ENCODE measurements at places on chromosomes 2 and 18. TPM values are rescaled to one million over a fixed set of nuclear protein-coding genes. Genes with fewer than 3 reads are reported as not detected.

Gene GALNT13
- not detected for polyA plus RNA-seq

Gene LHCGR
- polyA plus RNA-seq = 0.04 TPM

Gene RFTN2
- not detected for polyA plus RNA-seq

Gene CABYR
- not detected for polyA plus RNA-seq

Gene ABCB11
- not detected for polyA plus RNA-seq

Gene SIGLEC15
- polyA plus RNA-seq = 0.90 TPM

Gene IL37
- not detected for polyA plus RNA-seq

Gene SCN2A
- polyA plus RNA-seq = not detected

Gene PPP3R1
- 41.9 TPM for polyA plus RNA-seq

Gene GRHL1
- 0.45 TPM for polyA plus RNA-seq

Gene GREB1L
- polyA plus RNA-seq = not detected

Gene RIT2
- not detected for polyA plus RNA-seq

Gene NEB
- 1.1 TPM for polyA plus RNA-seq

Gene SLC5A7
- not detected for polyA plus RNA-seq

Gene SLC9A4
- polyA plus RNA-seq = not detected

Gene IL36A
- polyA plus RNA-seq = not detected

Gene RFX8
- polyA plus RNA-seq = not detected

Gene ARL6IP6
- polyA plus RNA-seq = 11.3 TPM

Gene BMP10
- polyA plus RNA-seq = not detected

Gene KCNJ3
- 3.0 TPM for polyA plus RNA-seq

Gene VAPA
- polyA plus RNA-seq = 229 TPM

Gene CAPN13
- 39.6 TPM for polyA plus RNA-seq

Gene ASB18
- not detected for polyA plus RNA-seq

Gene TRIM54
- 1.3 TPM for polyA plus RNA-seq

Gene LONRF2
- polyA plus RNA-seq = 1.5 TPM

Gene OR6B2
- not detected for polyA plus RNA-seq

Gene THSD7B
- polyA plus RNA-seq = not detected

Gene GREB1
- polyA plus RNA-seq = 0.76 TPM

Gene SERPINB12
- not detected for polyA plus RNA-seq

Gene GALR1
- polyA plus RNA-seq = not detected

Gene FAM237A
- not detected for polyA plus RNA-seq

Gene CROCC2
- not detected for polyA plus RNA-seq

Gene KRTCAP3
- polyA plus RNA-seq = 59.4 TPM

Data from small intestine (tissue), 16 donors.